ENCODE measurements at places on chromosomes 2 and 18.

- no peak for DNase-seq
These were observed 17.1 kb upstream of the ZNF236 start for GRCh38 chr18:76805221-76805620.

- DNase-seq: no peak
These were observed 386.5 kb downstream of the DLGAP1 start for GRCh38 chr18:4068552-4069158.

DNA sequence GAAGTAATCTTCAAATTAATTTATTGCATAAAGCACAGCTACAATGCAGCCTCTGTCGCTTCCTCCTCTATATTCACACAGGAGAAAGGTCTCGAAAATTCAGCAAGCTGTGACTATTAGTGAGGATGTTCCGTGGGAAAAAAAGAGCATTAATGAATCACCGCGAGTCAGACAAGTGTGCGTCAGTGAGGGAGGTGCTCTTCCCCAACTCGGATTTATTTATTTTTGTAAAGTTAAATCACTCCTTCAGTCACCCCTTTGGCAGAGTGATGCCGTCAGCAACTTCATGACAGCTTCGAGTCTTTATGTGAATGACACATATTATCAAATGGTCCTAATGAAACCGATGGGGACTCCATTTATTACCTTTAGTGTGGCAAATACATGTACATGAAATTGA lies 648.9 kb upstream of the SALL3 start:
- no peak for DNase-seq

DNA sequence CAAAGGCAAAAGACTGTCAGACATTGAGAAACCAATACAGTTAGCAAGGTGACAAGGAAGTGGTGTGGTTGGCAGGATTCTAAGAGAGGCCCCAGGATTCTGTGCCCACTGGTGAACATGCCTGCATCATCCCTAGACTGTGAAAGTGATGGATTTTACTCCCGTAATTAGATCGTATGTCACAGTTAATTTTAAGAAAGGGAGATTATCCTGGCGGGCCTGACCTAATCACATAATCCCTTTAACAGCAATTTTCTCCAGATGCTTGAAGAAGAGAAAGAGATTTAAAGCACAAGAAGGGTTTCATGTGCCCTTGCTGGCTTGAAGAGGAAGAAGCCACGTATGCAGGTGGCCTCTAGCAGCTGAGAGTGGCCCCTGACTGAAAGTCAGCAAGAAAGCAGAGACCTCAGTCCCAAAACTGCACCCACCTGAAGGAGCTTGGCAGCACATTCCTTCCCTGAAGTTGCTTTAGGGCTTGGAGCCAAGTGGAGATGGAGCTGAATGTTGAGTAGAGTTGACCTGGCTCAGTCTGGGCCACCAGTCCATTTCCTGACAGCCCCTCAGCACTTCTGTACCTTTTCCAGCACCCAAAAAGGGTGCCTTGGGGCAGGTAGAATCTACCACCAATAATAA lies 49.1 kb downstream of the GTF3C3 start:
- DNase-seq: no peak

DNA sequence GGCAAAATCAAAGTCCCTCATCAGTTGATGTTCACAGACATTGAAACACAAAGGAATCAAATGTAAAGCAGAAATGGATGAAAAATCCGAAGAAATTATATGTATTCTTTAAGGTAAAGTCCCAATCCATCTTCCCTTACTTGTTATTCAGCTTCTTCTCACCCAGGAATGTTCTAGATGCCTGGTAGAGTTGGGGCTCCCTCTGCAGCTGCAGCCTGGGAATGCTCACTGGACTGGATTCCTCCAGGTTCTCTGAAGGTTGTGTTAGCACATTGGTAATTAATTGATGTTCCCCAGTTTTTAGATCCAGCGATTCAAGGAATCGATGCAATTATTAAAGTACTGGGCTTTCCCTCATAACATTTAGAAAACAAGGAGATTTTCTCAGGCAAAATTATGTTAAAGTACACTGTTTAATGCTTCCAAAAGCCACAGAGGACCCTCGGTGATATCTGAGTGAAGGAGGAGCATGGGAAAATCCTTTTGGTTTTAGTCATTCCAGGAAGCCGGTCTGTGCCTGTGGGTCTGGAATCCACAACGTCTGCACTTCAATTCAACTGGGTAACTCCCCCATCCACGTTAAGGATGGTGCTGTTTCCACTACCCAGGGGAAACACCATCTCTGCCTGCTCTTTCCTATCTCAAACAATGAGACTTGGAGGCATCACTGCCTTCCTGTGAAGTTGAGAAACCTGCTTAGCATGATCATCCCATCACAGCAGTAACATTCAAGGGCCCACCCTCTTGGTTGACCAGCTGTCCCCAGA lies 22.0 kb downstream of the NTSR2 start:
- no peak for DNase-seq

DNA sequence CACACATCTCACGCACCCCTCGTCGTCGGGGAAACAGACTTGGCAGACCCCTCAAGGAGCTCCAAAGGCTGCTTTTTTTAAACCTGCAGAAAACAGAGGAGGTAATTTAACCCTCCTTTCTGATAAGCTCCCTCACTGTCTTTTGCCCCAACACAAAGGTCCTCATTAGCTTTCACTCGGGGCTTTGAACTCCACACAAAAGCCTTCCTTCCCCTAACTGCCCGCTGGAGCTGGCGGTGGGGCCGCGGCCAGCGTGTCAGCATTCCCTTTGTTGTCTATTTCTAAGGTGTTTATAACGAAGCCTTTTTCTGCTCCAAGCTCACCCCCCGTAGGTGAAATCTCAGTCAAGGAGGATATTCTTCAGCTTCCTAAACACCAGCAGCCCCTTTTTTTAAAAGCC lies 43.5 kb upstream of the ID2 start:
- DNase-seq: no peak

GRCh38 chr2:20640411-20641122 lies 10.3 kb downstream of the HS1BP3 start:
- DNase-seq: no peak

- no peak for DNase-seq
These were observed 166.9 kb upstream of the KLF7 start for GRCh38 chr2:207332480-207333212.

DNA sequence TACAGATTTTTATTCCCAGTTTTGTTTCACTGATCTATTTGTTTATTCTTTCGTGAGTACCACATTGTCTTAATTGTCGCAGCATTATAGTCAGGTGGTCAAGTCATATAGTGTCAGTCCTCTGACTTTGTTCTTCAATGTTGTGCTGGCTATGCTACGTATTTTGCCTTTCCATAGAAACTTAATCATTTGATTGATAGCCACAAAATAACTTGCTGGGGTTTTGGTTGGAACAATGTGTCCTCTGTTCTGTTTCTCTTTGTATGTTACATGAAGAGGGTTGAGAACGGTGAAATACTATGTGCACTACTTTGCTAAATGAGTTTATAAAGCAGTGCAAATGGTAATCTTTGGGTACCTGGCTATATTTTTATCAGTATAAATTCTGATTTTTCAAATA lies 64.9 kb upstream of the TTC27 start:
- no peak for DNase-seq

DNA sequence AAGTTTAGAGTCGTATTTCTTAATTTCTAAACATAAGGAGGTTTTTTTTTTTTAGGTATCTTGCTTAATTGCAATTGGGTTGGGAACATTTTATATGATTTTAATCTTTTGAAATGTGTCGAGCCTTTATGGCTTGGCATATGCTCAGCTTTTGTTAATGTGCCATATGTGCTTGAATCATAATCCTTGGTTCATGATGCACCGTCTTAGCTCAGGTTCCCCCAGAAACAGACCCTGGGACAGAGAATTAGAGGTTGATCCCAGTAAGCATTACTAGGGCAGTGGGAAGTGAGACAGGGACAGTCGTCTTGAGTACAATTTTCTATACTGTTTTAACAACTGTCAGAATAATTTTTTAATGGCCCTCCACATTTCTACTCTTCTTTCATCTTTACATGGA lies 9.3 kb downstream of the CHCHD5 start:
- DNase-seq: no peak

GRCh38 chr18:57668021-57668420 lies 46.4 kb upstream of the NARS1 start:
- DNase-seq: no peak

DNA sequence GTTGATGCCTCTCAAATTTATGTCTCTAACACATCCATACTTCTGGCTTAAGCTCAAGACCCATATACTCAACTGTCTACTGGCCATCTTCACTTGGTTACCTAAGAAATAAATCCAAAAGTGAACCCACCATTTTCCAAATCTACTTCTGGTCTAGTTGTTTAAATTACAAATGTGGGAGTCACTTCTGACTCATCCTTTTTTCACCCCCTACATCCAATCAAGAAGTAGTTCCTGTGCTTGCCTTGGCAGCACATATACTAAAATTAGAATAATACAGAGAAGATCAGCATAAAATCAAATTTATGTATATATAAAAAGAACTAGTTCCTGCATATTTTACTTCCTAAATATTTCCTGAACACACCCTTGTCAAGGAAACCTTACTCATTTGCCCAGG lies 53.6 kb downstream of the STRN start:
- no peak for DNase-seq

- DNase-seq: no peak
These were observed 7.8 kb downstream of the FOSL2 start for GRCh38 chr2:28400419-28400818.

- no peak for DNase-seq
These were observed 3.9 kb upstream of the ZNF532 start for GRCh38 chr18:58860747-58861231.

- DNase-seq: no peak
These were observed 103.8 kb downstream of the PLCL1 start for GRCh38 chr2:197908156-197908555.

DNA sequence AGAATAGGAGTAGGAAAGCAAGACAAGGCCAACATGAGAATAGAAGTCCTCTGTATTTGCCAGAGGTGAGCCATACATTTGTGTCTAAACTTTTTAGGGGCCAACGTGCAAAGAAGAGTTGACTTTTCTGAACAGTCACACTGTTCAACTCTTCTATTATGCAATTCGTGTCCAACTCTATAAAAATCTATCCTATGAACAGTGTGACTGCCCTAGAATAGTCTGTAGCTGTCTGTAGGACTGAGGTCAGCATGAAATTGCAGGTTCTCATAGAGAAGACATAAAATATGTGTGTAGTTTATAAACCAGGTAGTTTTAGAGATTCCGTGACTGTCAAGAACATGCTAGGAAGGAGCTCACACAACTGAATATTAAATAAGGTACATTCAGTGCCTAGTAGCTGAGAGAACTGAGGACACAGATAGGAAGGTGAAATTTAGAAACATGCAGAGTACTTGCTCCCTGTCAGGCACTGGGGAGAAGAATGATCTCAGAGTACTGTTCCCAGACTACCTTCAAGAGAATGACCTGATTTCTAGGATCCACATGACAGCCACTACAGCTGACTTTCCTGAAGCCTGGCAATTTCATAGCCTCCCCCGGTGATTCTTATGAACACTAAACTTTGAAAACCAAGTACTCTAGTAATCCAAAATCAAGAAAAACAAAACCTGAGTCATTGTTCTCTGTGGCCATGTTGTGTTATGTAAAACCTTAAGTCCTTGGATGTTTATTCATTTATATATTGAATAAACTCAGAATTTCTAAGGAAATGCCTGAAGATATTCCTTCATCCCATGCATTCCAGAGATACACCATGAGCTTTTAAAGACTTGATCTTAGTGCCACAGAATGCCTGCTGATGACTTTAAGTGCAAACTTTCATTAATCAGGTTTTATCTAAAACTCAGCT lies 201.5 kb upstream of the BOD1L2 start:
- DNase-seq: no peak

- DNase-seq: no peak
These were observed 170.7 kb downstream of the TMEM182 start for GRCh38 chr2:102932501-102932900.

- no peak for DNase-seq
These were observed 9.3 kb downstream of the THAP4 start for GRCh38 chr2:241627675-241628074.

DNA sequence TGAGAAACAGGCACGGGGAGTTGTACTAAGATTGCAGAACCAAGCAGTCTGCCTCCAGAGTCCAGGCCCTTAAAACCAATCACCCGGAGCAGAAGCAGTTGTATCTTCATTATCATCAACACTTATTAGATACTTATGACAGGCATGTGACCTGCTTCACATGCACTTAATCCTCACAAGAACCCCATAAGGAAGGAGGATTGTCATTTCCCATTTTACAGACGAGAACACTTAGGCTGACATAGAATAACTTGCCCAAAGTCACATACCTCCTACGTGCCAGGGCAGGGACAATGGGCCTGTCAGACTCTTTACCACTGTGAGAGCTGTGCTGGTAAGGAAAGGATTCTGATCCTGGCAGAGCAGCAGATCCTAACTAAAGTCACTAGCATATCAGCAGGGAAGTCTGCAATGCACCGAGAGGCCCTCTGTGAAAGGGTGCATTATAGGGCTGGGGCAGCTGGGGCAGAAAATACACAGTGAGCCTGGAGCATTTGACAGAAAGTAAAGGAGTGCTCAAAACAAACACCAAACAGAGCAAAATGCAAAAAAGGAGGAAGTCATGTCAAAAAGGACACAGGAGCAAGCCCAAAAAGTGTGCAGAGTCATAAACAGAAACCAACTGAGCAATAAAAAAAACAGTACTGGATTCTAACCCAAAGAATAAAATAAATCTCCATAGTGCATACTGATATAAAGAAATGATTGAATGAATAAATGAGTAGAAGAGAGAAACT lies 55.9 kb upstream of the SP3 start:
- DNase-seq: no peak

- DNase-seq: no peak
These were observed 3.5 kb upstream of the RNU4ATAC start for GRCh38 chr2:121527009-121527682.

DNA sequence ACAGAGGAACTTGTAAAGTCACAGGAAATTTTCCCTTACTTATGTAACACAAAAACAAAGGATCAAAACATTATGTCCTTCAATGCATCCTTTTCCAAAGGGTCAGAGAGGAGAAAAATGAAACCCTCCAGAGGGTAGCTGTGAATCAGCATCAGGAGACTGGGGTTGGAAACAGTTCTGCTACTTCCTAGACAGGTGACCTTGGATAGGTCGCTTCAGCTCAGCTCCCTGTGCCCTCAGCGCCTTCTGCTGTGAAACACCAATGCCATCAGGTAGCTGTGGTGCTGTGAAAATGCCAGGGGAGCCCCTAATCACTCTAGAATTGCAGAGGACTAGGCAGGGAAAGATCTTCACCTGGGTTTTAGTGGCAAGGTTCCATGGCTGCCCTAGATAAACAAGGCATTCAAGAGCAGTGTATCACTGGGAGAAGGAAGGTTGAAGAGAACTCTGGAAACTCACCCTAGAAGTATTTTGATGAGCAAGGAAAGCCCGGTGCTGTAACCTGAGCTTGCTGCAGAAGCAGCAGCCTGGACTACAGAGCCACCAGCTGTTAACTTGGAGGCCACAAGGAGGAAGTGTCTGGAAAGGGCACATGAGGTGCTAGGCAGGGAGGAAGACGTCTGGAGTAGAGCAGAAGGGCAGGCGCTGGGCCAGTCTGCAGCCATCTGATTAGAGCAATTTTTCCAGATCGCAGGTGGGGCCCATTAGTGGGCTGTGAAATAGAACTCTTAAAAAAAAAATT lies 100.7 kb upstream of the MCFD2 start:
- peak; percentile 91 for DNase-seq

- DNase-seq: no peak
These were observed 84.6 kb downstream of the RDH14 start for GRCh38 chr2:18475884-18476283.

GRCh38 chr2:207337234-207338219 lies 171.8 kb upstream of the KLF7 start:
- no peak for DNase-seq

GRCh38 chr18:59697236-59697932 lies at the start of gene CCBE1:
CCBE1 (minus strand) TSS chr18:59697423.
- no peak for DNase-seq

GRCh38 chr2:31944828-31945571 lies 65.8 kb downstream of the MEMO1 start:
- DNase-seq: no peak

Measured in AG04449 (cell line).